NCI-H82 (cell line): ENCODE measurements at places on chromosomes 12 and 14.

GRCh38 chr14:49945448-49946319 lies 52.8 kb downstream of the ARF6 start:
- DNase-seq, result no peak

DNA sequence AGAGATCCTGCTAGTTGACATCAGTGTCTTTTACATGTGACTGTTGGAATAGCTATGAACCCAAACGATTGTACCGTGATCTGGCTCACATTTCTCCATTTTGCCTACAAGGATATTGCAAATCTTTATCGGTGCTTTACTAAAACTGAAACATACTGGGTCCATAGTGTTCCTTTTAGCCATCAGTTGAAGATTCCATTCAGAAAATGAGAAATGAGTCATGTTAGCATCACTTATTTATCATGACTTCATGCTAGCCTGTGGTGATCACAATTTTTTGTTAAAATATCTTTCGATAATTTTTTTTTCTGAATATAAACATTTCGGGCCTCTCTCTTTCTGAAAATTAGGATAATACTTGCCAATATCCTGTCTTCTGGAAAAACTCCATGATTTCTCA lies 210.3 kb downstream of the EGLN3 start:
- no peak for DNase-seq

GRCh38 chr12:96134200-96134599 lies 60.0 kb upstream of the ELK3 start:
- no peak for DNase-seq

DNA sequence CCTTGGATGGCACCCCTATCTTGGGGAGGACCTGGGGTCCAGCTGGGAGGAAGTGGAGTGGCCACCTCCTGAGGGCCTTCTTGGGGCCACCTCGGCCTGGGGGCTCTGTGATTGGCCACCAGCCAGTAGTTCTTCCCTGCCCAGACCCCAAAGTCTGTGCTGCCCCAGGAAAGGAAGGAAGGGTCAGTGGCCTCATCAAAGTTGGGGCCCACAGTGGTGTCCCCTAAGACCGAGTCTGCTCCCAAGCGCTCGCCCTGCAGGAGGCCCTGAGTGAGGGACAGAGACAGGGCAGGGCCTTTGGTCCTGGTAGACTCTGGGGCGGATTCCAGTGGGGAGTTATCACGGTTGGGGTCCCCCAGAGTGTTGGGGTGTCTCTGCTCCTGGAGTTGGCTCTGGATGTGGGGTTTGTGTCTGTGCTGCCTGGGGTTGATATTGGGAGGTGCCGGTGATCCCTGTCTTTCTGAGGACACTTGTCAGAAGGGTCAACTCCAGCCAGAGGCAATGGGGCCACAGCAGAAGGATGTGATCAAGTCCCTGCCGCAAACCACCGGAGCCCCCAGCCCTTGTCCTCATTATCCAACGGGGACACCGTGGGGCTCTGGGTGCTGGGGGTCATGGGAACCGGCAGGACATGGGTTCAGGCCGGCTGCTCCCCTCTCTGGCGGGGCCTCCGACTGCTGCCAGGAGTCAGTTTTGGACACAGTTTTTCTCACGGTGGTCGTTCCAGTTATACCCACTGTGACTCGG lies 364.3 kb downstream of the TMEM121 start:
- DNase-seq, result no peak

- DNase-seq, result peak; percentile 76
These were observed 900 bp downstream of the C2CD5 start for GRCh38 chr12:22543246-22544037.

DNA sequence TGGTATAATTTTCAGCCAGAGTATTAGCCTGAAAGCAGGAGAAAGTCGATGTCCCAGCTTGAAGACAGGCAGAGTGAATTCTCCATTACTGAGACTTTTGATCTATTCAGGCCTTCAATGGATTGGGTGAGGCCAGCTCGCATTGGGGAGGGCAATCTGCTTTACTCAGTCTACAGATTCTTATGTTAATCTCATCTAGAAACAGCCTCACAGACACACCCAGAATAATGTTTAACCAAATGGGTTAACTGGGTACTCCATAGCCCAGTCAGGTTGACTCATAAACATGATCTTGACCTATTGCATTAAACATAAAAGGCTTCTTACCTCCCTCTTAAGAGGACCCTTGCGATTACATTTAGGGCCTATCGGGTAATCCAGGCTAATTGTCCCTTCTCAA lies 118.0 kb downstream of the KTN1 start:
- DNase-seq, result peak; percentile 95

GRCh38 chr14:23483236-23483854 lies 13.8 kb downstream of the NGDN start:
- peak; percentile 81 for DNase-seq

GRCh38 chr12:130049666-130050065 lies 112.6 kb upstream of the FZD10 start:
- DNase-seq, result peak; percentile 50

DNA sequence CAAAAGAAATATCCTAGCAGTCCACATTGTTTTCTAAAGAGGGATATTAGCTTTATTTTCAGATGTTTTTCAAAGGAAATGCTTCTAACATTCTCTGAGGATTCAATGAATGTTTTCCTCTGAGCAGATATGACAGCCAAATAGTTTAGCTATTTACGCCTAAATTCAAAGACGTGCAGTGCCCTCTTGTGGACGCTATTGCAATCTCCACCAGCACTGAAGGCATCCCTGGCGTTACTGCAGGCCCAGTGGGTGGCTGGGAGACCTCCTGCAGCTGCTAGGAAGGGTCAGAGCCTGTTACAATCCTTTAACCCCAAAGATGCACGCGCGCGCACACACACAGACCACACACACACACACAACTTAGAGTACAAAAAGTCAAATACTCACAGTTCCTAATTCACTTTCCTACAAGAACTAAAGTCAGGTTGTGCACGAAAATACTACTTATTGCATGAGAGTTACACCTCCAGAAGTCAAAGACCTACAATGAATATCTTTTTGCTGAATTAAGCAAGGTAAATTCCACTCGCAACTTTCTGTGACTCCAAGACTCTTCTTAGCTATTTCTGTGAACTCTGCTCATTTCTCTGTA lies 589.3 kb upstream of the TMEM132C start:
- DNase-seq, result peak; percentile 87

- no peak for DNase-seq
These were observed 24.9 kb downstream of the FBXO21 start for GRCh38 chr12:117165342-117165741.

DNA sequence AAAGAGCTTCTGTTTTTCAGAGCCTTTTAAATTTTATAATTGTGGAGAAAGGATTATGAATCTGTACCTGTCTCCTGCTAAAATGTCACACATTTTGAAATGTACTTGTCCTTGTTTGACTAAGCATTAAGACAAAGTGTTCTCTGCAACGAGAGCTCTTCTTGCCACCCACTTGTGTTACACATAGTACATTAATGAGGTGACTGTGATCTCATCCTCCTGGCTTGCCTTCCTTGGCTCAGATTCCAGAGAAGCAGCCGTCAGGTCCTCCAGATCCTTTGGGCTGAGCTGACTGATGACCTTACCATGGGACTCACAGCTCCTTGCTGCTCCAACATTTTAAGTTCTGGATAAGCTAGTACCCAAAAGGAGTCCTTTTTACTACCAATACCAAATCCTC lies 81.4 kb downstream of the BBS10 start:
- no peak for DNase-seq

DNA sequence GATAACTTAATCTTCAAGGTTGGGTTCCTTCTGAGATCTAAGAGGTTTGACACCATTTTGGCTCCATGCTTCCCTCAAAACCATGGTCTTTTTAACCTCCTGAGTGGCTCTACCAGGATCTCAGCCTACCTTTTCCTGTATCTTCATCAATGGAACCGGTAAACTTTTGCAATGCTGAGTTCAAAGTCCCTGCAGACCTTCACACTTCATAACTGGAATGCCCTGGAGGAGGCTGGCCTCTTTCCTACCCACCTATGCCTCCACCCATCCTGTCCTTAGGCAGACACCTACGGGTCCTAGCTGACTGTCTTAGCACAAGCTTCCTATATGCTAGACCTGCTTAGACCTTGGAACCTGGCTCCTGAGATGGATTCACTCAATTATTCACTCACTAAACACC lies 89.5 kb upstream of the EEA1 start:
- no peak for DNase-seq

GRCh38 chr12:26701604-26702215 lies 131.3 kb downstream of the ITPR2 start:
- DNase-seq, result peak; percentile 81

DNA sequence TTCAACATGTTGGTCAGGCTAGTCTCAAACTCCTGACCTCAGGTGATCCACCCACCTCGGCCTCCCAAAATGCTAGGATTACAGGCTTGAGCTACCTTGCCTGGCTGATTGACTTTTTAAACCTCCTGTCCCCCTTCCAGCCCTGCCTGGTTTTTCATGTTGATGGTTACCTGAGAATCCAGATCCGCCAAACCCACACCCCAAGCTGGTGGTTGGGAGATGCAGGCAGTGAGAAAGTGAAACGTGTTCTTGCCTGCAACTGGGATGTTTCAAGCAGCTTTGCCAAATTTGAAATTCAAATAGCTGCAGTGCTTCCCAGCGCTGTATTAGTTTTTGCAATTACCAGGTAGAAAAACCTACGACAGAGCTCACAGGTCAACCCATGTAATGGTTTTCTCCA lies 238.3 kb upstream of the PWP1 start:
- no peak for DNase-seq

- no peak for DNase-seq
These were observed 12.7 kb downstream of the VEZT start for GRCh38 chr12:95230313-95230712.

DNA sequence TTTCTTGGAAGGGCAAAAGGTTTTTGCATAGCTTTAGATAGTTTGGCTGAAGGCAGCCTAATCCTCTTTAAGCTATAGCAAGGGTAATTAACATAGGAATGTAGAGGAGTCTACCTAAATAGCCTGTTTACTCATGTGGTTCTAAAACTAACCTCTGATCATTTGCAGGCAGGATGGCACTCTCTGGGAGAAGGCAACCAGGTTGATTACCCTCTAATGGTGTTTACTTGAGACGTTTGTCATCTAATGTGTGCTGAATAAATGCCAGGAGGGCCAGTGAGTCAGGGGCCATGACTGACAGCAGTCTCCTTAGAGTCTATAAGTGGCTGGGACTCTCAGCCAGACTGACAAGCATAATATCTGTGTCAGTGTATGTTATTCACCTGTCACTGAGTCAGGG lies 286.4 kb downstream of the PCNX1 start:
- DNase-seq, result no peak
